Renal pelvis (tissue), 12 donors: ENCODE measurements at places on chromosomes 1 and 21.
A peak's percentile ranks its signal among the peaks of the same experiment; 100 is the strongest.

- no peak for DNase-seq
These were observed 21.1 kb downstream of the ROR1 start for GRCh38 chr1:63794939-63795378.

- DNase-seq: no peak
These were observed 599.7 kb downstream of the KIF26B start for GRCh38 chr1:245754463-245754961.

DNA sequence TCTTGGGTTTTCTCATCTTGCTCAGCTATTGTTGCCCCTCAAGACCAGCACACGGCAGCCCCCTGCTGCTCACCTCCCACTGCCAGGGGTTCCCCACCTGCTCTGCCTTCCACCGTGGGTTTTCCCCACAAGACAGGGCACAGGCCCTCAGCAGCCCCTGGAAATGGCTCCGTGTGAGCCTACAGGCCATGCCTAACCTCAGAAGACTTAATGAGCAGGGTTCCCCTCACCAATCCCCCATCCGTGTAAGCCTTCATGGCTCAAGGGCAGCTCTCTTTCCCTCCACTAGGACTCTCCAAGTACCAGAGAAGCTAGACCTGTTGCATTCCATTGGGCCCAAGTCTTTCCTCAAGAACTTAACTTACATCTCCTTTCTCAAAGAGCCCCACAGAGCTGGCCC is 18.4 kb upstream of the RCAN3 start:
- DNase-seq: no peak

DNA sequence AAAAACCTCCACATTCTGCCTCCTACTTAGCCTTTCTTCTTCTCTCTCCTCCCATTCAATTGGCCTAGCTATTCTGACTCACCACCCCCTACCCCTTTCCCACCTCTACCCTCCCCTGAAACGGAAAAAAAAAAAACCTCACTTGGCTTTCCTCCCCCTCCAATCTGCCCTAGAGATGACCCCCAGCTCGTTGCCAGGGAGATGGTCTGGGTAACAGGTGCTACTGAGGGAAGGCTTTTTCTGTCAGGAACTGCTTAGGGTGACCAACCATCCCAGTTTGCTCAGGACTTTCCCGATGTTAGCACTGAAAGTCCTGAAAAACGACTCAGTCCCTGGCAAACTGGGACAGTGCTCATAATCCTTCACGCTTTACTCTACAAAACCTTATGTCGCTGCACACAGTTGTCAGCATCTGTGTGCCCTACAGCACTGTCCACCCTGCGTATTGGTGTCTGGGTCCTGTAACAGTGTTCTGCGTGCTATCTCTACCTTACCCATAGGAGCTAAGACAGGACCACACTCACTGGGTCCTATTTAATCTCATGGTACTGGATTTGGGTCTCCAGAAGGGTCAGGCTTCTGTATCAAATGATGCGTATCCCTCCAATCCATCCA is 7.7 kb upstream of the CADM3 start:
- DNase-seq: peak; percentile 10

- DNase-seq: no peak
These were observed 30.1 kb downstream of the SKI start for GRCh38 chr1:2258122-2258681.
